ENCODE measurements at places on chromosomes 13 and 19. TPM values are rescaled to one million over a fixed set of nuclear protein-coding genes. Genes with fewer than 3 reads are reported as not detected.
A peak's percentile ranks its signal among the peaks of the same experiment; 100 is the strongest.

GRCh38 chr13:100657881-100658315 is 16.7 kb downstream of the TMTC4 start:
- DNase-seq: no peak

DNA sequence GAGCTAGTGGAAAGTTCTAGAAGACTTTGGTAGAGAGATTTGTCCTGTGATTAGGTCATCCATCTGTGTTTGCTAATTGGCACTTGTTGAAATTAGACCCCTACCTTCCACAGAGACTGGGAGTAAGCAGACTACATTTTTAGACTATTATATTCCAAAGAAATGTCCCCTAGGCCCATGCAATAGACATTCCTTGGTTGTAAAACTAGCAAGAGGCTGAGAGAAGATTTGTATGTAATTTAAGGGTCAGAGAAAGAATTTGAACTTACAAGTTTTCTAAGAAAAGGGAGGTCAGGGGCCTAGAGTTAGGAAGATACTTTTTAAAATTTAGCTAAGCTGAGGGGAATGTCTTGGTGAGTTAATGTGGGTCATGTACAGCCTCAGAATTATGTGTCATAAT is 470.7 kb upstream of the SLITRK1 start:
- DNase-seq: peak; percentile 1

DNA sequence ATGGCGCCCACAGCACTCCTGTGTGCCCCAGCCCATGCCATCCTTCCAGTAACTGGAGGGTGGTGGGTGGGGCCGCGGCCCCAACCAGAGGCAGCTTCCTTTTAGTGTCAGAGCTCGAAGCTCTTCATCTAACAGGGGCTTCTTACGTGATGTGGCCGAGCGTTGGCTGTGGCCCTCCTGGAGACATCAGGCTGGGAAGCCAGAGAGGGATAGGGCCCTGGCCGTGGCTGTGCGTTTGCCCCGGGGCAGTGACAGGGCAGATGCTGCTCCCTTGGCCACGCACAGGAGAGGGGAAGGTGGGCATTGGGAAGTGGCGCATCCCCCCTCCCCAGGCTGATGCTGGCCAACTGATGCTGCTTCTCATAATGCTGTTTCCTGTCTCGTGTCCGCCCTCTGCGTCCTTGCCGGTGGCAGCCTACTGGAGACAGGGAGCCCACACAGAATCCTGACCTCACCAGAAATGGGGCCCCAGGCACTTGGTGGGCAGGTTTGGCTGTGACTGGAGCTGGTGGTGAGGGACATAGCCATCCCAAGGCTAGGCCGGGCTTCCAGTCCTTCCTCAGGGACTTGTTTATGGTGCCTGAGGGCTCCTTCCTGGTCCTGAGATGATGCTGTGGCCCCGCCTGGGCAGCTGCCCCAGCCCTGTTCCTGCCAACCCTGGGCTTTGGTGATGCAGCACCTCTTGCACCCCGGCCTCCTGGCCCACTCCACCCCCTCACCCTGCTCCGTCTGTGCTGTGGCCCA is 34.3 kb downstream of the ATP4B start:
- peak; percentile 34 for DNase-seq

- no peak for DNase-seq
These were observed 138.0 kb upstream of the IRS2 start for GRCh38 chr13:109924376-109924775.

DNA sequence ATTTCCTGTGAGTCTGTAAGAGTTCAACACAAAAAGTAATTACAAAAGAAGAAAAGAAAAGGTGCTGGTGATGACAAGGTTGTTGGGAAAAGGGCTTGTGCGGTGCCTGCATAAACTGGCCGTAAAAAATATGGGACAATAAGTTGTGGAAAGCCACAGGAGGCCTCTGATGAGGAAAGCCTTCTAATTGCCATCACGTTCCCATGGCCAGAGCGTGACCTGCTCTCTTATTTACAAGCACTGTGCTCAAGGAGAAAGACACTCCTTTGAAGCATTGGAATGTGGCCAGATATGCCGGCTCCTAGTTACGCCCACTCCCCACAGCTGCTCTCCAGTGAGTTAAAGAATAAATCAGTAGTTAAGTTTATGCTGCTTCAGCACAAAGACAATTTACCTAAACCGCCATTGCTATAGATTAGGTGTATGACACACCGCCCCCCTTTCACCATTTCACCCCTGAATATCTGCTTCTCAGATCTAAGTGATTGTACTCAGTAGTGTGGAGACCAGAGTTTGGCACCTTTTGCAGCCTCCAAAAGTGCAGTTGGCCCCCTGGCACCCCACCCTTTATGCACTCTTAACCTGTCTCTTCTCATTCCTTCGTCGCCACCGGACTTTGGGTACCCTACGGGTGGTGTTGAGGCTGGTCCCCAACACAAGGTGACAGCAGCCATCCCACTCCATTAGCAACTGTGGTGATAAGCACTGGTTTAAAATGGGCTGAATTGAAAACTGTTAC is 8.1 kb upstream of the PGLYRP1 start:
- no peak for DNase-seq

- DNase-seq: no peak
These were observed 29.1 kb downstream of the CUL4A start for GRCh38 chr13:113238536-113238935.

GRCh38 chr13:76029088-76029487 is 393.0 kb downstream of the LMO7 start:
- no peak for DNase-seq

DNA sequence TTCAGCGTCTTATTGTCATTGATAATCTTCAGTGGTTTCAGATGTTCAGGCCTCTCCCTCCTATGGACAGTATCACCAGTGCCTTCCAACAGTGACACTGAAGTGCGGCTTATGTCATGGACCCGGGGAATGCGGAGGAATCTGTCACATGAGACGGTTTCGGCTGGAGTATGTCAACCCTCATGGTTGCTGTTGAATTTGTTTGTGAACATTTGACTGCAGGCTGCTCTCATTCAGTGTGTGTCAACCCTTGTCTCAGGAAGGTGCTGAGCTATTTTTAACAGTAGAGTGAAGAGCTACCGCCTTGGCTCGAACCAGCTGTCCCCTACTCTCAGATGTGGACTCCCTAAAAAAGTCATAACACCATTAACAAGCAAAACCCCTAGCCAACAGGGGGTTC is 138.8 kb upstream of the RNF113B start:
- DNase-seq: no peak

- DNase-seq: no peak
These were observed 3.2 kb downstream of the UBAC2 start for GRCh38 chr13:99203601-99204579.

GRCh38 chr13:66618702-66619101 is 611.4 kb downstream of the PCDH9 start:
- DNase-seq: peak; percentile 28

DNA sequence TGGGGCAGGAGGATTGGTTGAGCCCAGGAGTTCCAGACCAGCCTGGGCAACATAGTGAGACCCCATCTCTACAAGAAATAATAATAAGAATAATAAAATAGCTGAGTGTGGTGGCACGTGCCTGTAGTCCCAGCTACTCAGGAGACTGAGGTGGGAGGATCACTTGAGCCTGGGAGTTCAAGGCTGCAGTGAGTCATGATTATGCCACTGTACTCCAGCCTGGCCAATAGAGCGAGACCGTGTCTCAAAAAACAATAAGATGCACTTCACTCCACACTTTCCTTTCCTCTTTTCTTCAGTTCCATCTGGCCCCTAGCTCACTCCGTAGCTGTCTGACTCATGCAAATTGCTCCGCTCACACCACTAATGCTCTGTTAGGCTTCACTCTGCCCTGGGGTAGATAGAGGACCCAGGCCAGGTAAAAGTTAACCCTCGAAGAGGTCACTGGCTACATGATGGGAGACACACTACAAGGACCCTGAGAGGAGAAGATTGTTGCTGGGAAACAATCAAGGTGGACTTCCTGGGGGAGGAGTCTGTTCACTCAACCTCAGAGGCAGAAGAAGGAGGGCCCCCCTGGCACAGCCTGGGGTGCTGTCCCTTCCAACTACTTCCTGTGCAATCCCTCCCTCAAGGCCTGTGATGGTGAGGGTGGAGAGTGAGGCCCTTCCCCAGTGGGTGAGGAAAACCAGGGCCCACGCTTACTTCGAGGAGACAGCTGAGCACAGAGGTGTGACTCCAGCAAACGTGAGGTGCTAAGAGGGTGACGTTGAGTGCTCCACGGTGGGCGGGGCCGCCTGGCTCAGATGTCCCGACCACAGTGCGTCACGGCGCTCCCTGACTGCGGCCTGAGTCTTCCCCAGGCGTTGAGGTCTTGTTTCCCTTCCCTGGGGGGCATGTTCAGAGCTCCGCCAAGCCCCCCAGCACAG is 8.8 kb upstream of the TNFSF9 start:
- peak; percentile 48 for DNase-seq

DNA sequence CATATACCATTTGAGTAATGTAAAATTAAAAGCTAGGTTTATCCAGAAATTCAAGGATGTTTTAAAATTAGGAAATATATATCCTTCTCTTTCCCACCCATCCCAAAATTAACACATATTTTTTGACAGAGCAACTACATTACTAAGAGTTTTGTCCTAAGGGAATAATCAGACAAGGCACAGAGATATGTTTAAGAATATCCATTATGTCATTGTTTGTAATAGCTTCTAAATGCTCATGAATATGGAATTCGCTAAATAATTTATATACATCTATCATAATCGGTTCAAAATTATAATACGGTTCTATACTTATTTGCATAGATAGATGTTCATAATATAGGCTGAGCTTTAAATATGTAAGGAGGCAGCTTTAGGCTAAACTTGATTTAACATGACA is 9.8 kb downstream of the UBL3 start:
- DNase-seq: no peak

DNA sequence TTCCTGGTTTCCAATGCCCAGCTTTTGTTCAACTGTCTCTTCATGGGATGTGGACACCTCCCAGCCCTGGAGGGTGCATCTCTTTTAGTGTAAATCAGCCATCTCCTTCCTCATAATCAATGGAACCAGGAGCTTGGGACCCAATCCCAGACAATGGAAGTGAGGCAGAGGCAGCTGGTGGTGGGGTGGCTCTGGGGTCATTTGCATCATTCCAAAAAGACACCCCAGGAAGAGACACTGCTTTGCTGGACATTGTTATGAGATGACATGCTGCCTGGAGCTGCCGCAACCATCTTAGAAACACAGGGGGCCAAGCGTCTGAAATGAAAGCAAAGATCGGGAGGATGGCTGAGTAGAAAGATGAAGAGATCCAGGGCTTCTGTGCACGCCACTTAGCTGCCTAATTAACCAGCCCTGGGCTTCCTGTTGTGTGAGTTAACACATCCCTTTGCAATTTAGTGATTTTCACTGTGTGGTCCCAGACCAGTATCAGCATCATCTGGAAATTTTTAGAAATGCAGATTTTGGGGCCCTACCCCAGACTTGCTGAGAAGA is 36.1 kb downstream of the IRS2 start:
- no peak for DNase-seq

- DNase-seq: peak; percentile 94
These were observed at the start of gene C19orf33 for GRCh38 chr19:38303517-38304351. C19orf33 (plus strand) TSS chr19:38304251; CDS start chr19:38304262, 11 bp downstream.

- no peak for DNase-seq
These were observed 90.1 kb downstream of the RGCC start for GRCh38 chr13:41547251-41548000.

- DNase-seq: no peak
These were observed 4.9 kb downstream of the REX1BD start for GRCh38 chr19:18593367-18594095.

DNA sequence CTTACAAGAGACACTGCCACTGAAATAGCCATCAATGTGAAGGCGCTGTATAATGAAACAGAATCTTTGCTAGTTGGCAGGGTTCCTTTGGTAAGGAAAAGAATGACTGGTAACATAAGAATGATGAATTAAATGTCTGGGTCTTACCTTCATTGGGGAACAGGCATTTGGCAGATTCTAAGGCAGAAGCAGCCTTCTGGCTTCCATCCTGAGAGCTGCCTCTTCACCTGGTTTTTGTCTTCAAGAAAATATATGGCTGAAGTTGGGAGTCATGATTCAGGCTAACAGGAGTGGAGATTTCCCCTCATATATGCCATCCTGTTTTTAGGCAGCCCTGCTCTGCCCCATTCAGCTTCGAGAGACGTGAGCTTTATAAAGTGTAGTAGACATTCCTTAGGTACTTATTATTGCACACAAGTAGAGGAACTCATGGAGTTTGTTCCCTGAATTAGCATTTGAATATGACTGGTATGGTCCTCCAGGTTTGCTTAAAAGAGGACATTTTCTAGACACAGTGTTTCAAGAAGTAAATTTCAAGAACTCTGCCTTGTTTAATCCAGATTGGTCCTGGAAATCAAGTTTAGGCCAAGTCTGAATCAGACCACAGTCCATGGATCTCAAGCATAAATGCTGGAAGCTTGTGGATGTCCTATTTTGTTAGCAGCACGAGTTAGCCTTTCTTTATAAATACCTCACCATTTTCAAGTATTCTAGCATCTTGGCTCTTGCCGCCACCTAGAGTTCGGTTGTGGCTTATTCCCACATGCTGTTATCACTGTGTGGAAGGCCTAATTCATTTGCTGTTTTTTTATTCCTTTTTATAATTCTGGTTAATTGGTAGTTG is 56.2 kb upstream of the AKAP11 start:
- no peak for DNase-seq

The IGFL4 gene
- not detected for total RNA-seq

The KIRREL2 gene
- not detected for total RNA-seq

The WDR83 gene
- 9.6 TPM for total RNA-seq
